ENCODE measurements at places on chromosomes 11 and 22.

- DNase-seq = peak; percentile 89
These were observed 12.6 kb downstream of the C22orf23 start for GRCh38 chr22:37940698-37941376.

GRCh38 chr11:126113515-126113957, 50.9 kb upstream of the CDON start:
- no peak for DNase-seq

GRCh38 chr11:5809905-5810795, 1.4 kb downstream of the OR52N2 start:
- DNase-seq = no peak

DNA sequence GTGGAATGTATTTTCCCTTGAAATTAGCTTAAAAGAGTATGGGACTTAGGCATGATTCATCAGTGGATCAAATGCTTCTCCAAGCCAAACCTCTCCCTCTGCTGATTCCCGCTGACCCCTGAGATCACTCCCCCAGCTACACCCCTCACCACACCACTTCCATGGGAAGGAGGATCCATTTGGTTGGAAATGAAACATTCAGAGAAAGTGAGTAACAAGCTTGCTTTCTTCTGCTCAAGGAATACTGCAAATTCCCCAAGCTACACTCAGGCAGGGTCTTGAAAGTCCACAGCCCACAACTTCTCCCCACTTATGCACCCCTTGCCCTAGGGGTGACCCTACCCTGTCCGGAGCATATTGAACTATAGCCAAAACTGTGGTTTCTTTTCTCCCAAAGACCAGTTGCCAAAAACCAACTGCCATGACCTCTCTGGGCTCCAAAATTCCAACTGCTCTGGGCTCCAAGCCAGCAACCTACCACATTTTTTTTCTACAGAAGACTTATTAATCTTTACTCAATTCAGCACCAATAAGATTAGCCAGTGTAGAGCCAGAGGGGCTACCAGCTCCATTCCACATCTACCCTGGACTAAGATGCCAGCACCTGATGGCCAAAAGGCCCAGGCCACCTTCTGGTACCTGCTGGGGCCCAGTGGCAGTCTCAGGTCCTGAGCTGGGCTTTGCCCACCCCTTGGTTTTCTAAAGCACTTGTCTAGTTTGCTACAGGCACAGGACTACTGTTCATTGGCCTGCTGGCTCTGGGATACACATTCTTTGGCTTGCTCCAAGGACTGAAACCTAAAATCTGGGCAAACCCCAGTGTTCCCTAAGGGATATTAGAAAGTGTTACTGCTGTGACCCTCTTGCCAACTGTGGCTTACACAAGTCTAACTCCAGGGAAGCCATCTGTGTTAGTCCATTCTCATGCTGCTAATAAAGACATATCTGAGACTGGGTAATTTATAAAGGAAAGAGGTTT, 101.1 kb downstream of the MICAL3 start:
- DNase-seq = no peak

GRCh38 chr11:118136801-118137200, 15.8 kb downstream of the SCN4B start:
- DNase-seq = no peak

- no peak for DNase-seq
These were observed 32.8 kb upstream of the BID start for GRCh38 chr22:17807086-17807485.

- DNase-seq = peak; percentile 53
These were observed 47.0 kb downstream of the PACSIN2 start for GRCh38 chr22:42967933-42968332.

DNA sequence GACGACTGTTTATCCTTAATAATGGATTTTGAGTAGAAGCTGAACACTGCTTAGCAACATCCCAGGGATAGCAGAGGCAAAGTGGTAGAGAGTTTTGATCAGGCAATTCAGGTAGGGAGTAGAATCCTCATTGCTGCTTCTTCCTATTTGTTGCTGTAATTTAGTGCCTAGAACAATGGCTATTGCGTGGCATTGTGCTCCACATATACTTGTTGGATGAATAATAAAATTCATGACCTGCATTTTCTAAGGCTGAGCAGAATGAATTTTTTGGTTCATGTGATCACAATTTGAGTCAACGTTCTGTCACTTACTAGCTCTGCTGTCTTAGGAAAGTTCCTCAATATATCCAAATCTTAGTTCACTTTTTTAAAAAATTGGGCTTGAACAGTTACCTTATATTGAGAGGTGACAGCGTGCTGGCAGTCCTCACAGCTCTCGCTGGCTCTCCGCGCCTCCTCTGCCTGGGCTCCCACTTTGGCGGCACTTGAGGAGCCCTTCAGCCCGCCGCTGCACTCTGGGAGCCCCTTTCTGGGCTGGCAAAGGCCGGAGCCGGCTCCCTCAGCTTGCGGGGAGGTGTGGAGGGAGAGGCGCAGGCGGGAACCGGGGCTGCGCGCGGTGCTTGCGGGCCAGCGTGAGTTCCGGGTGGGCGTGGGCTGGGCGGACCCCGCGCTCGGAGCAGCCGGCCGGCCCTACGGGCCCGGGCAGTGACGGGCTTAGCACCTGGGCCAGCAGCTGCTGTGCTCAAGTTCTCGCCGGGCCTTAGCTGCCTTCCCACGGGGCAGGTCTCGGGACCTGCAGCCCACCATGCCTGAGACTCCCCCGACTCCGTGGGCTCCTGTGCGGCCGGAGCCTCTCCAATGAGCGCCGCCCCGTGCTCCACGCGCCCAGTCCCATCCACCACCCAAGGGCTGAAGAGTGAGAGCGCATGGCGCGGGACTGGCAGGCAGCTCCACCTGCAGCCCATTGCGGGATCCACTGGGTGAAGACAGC, 350.6 kb downstream of the ETS1 start:
- no peak for DNase-seq

DNA sequence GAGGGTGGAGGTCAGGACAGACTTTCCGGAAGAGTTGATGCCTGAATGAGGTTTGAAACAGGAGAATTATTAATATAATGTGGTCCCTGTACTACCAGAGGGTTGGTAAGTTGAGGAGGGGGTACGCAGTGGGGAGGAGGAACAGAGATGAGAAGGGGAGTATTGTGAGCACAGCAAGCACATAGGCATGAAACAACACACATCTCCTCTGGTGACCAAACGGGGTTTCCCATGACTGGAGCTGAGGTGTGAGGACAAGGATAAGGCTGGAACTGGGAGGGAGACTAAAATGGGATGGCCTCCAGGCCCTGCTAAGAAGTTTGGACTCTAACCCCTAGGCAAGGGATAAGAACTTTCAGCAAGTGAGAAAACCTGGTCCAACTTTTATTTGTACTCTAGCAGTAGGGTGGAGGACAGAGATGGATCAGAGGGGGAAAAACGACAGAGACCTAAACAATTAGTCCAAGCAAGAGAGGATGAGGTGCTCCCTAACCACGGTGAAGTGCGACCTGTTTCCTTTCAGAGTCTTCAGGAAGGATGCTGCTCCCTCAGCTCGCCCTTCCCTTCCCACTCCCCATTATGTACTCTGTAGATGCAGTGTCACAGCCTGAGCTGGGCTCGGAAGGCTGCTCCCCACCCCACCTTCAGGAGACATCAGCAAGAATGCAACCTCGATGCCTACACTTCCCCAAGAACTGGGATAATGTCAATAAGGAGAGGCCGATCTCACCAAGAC, 59.2 kb downstream of the BTG4 start:
- no peak for DNase-seq

DNA sequence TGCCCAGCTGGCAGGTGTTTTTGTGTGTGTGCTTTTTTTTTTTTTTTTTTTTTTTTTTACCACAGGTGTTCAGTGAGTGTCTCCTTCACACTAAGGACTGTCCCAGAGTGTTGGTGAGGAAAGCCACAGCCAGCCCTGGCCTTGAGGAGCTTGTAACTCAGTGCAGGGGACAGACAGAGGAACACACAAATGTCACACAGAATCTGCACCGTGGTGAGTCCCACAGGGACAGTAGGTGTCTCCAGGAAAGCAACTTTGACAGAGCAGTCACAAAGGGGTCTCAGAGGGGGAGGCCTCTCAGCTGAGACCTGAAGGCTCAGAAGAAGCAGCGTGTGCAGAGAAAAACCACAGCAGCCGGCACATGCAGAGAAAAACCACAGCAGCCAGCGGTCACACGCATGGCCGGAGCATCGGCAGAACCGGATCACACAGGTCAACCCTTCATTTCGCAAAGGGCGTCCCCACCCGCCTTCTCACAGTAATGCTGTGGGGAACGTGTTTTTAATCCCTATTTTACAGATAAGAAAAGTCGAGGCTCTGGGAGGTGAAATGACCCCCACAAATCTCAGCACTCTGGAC, 101.7 kb upstream of the PRR5 start:
- no peak for DNase-seq

- no peak for DNase-seq
These were observed 644.6 kb upstream of the CHORDC1 start for GRCh38 chr11:90867416-90867815.

GRCh38 chr11:34332524-34332923, 25.3 kb downstream of the ABTB2 start:
- DNase-seq = no peak

DNA sequence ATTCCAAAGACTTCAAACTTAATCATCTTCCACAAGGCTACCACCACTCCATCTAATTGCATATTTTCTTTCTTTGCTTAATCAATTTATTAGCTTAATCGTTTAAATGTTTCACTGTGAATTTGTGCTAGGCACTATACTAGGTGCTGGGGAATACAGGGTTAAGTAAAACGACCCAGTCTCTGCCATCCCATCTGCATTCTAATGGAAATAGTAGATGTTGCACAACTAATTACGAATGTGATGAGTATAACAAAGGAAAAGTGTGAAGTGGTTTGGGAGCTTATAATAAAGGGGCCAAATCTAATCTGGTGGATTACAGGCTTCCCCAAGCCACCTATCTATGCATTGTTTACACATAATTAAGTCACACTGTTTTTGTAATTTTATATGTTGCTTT, 147.1 kb downstream of the FAM181B start:
- DNase-seq = no peak

- no peak for DNase-seq
These were observed 1841.5 kb downstream of the LRRC4C start for GRCh38 chr11:39617971-39618370.

DNA sequence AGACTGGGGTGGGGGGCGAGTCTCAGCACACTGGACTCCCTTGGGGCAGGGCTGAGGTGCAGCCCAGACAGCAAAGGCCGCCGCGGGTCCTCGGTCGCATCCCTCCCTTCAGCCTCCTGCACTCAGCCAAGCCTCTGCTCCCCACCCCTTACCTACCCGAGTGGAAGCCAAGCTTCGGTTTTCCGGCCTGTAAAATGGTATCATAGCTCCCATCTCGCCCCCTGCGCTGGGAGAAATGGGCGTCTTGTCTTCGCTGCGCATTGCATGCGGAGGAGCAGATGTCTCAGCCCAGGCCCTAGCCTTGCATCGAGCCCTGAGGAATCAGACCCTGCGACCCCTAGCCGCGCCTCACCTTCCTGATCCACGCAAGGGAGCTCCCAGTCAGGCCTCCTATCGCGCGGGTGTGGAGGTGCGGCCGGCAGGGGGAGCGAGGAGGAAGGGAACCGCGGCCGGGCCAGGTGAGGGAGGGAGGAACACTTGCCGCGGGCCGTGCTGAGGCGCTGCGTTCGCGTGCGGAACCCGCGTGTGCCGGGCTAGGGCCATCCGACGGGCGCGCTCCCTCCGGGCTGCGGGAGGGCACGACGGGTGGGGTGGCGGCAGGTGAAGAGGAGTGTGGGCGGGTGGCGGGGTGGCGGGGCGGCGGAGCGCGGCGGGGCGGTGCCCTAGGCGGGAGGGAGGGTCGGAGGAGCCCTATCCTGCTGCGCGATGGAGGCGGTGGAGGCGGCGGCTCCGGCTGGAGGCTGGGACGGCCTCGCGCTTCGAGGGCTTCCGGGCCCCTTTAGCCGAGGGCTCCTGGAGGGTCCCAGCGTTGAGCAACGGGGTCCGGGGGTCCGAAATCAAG, 4.1 kb upstream of the TBX1 start:
- peak; percentile 39 for DNase-seq

GRCh38 chr11:35856756-35857155, 87.1 kb upstream of the LDLRAD3 start:
- no peak for DNase-seq

DNA sequence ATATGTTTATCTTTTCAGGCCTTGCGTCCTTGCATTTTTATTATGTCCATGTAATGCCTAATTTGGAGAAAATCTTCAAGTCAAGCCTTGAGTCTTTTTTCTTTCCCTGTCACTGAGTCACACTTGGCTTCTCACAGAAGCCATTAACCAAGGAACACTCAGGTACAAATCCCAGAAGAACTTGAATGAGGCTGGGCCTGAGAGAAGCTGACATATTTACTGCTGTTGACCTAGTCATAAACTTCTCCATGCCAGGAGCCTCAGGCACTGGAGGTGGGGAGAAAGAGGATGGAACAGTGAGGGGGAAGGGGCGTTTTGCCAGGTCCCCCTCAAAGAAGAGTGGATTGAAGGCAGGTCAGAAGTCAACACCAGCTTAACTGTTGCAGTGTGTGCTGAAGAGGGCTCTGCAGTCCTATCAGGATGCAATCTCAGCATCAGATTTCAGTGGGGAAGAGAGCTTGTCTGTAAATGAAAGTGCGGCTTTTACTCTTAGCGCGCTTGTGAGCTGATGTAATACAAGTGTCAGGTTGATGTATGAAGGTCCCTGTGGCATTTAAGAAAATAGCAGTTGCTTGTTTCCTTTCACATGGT, 526.0 kb downstream of the ETS1 start:
- no peak for DNase-seq

DNA sequence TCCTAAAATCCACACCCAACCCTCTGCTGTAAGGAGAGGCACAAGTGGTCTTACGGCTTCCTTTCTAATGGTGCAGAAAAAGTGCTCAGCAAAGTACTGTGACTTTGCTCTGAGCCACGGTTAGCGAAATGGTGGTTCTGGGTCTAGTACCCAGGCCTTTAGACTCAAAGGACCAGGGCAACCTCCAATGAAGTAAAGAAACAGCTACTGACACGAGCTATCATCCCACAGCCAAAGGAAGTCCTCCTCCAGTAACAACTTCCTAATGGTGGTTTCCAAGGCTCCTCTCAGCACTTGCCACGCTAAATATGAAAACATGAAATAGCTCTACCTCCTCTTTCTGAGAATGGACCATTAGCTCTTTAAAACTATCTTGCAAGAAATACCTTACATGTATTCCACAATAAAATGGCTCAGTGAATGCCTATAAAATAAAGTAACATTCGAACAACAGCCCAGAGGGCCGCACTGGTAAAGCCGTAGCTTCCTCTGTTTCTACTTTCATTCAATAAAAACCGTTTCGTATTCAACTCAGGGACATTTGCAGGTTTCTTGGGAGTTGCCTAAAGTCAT, 122.4 kb downstream of the ETS1 start:
- peak; percentile 41 for DNase-seq

- DNase-seq = no peak
These were observed 81.5 kb downstream of the WT1 start for GRCh38 chr11:32353884-32354283.

GRCh38 chr11:86374069-86374468, 618 bp upstream of the CCDC81 start:
- DNase-seq = no peak

GRCh38 chr11:64650923-64651523, 60.0 kb downstream of the SLC22A12 start:
- peak; percentile 83 for DNase-seq

- no peak for DNase-seq
These were observed 100.8 kb upstream of the SYT13 start for GRCh38 chr11:45386972-45387371.

- no peak for DNase-seq
These were observed 10.7 kb downstream of the LRFN4 start for GRCh38 chr11:66867425-66868040.

- DNase-seq = no peak
These were observed 103.3 kb upstream of the PARVA start for GRCh38 chr11:12274056-12274455.

Measured in Kasumi-1 (cell line).